DMS153 (cell line): ENCODE measurements at places on chromosomes 16 and 17.
A peak's percentile ranks its signal among the peaks of the same experiment; 100 is the strongest.

- no peak for DNase-seq
Measured at GRCh38 chr16:67430977-67431774, at the start of gene HSD11B2. Gene HSD11B2 (plus strand): TSS chr16:67431121. CDS start chr16:67431249, 128 bp downstream.

GRCh38 chr16:74738113-74738541, 36.5 kb downstream of the FA2H start:
- no peak for DNase-seq

GRCh38 chr17:82767041-82767754, 15.3 kb downstream of the TBCD start:
- no peak for DNase-seq

- peak; percentile 81 for DNase-seq
Measured at GRCh38 chr16:70438969-70439862, at the start of gene ST3GAL2. Gene ST3GAL2 (minus strand): TSS chr16:70439100. CDS start chr16:70398530, 40,570 bp downstream.

- no peak for DNase-seq
Measured at GRCh38 chr17:77437017-77437416, 296.2 kb downstream of the SEC14L1 start.

- DNase-seq = no peak
Measured at GRCh38 chr17:49588726-49589576, 13.3 kb downstream of the NXPH3 start.

DNA sequence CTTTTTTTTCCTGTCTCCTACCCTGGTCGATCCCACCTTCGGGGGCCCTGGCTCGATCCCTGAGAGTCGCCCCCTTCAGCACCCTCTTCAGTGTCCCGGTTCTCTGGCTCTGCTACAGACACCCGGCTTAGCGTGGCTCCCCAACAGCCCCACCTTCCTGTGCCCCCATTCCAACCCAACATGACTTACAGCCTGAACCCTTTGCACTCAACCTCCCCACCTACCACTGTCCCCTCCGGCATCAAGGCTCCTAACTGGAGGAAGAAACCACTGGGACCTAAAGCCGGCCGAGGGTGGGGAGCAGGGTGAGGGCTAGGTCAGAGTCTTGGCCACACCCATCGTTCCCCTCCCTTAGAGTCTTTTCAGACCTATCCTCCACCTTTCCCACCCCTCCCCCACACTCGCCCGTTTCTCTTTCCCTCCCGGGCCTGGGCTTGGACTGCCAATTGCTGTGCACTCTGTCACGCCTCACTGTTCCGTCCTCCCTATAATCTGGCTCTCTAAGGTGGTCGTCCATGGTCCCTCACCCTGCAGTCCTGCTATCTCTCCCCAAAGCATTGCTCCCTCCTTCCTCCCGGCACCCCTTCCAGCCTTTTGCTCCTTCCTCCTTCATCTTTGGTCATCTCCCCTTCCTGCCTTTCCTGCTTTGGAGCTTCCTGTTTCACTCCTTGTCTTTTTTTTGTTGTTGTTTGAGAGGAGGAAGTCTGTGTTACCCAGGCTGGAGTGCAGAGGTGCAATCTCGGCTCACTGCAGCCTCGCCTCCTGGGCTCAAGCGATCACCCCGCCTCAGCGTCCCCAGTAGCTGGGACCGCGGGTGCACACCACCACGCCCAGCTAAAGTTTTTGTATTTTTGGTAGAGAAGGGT, 890 bp upstream of the CLDN7 start:
- DNase-seq = no peak

- no peak for DNase-seq
Measured at GRCh38 chr16:53053967-53054669, 673 bp upstream of the CHD9 start.

DNA sequence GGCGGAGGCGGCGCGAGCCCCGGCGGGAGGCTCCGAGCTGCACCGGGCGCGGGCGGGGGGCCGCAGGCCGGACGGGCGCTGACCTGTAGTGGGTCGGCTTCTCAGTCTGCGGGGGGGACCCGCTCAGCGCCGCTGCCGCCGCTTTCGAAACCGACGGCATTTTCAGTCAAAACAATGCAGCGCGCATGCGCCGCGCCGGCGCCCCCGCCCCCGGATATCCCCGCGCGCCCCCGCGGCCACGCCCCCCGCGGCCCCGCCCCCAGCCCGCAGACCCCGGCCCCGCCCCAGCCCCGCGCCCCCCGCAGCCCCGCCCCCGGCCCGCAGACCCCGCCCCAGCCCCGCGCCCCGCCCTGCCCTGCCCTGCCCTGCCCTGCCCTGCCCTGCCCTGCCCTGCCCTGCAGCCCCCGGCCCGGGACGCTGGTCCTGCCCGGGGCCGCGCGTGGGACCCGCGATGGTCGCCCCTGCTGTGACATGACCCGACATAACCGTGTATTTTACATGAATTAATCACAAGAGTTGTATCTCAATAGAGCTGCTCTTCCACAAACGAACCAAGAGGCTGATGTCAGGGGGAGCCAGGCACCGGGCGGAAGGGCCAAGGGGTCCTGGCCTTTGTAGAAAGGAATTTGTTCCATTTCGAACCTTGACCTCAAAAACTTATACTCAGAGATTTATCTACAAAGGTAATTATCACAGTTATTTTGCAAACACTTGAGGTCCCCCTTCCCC, at the start of gene UNKL:
Gene UNKL, minus strand, starts transcription at position 173 of the 729 bp plus-strand sequence. Its CDS starts 13 bp downstream, at position 160.
- DNase-seq = no peak

GRCh38 chr16:52925143-52925542, 127.6 kb downstream of the CHD9NB start:
- DNase-seq = no peak

GRCh38 chr17:28466521-28467048, 6.9 kb upstream of the SLC13A2 start:
- DNase-seq = no peak

DNA sequence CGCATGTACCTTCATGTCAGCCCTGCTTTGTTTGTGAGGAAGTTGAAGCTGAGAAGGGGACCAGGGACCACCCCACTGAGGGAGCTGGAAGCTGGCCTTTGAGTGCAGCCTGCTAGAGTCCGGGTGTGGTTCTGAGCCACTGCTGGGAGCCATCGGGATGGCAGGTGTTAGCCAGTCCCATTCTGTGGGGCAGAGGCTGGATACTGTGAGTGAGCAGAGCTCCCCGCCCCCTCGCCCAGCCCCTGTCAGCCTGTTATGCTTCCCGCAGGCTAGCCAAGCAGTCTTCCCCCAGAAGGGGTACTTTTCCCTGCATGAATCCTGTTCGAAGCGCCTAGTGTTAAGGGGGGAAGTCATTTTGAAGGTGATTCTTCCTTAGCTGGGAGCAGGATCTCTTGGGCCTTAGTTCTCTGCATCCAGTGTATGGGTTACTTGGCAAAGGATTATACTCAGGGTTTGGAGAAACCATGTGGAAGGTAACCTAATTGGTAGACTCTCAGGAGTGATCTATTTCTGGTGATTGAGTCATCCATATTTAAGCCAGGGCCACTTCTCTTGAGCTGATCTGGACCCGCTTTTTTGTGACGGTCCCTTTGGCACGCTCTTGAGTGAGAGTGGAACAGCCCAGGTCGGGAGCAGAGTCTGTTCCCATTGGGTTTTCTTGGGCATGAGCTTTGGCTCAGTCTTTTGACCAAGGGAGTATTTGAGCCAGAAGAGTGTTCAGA, 23.8 kb downstream of the AKAP1 start:
- DNase-seq = no peak

DNA sequence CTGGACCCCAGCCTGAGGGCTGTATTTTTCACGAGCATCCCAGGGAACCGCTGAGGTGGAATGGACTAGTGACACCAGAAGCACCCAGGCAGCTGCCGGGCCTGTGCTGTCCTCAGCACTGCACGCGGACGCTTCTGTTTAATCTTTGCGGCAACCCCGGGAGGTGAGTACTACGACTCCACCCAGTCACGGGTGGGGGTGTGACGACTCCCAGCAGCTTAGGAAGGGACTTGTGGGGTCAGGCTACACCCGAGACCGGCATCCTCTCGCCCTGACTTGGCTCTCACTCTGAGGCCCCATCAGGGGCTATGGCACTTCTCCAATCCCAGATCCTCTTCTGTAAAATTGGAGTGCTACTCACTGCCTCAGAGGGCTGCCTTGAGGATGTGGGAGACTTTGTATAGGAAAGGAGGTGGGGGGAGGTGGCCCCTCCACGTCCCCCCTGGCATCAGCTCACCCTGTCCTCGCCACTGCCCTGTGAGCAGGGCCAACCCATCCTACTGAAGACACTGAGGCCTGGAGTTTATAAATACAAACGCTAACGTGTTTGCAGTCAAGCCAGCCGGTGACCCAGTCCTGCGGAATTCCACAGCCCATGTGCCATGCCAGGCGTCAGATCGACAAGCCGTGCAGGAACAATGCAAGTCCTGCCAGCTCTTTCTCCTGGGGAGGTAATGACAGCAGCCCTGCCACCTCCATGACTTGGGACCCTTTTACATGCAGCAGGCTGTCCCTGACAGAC, 44.4 kb downstream of the PPL start:
- DNase-seq = no peak

DNA sequence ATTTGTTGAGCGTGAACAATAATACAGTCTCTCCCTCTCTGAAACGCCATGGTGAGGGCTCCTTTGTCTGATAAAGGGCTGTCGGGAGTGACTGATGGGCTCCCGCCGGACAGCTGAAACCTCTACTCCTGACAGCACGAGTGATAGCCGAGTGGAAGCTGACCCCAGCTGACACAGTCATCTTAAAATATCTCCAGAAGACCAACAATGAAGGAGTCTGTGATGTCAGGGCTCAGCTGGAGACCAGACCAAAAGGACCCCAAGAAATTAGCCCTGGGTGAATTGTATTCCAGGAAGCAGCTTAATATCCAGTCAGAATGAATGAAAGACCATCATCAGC, 22.4 kb downstream of the CCDC182 start:
- no peak for DNase-seq

- no peak for DNase-seq
Measured at GRCh38 chr17:44972953-44973352, 4.8 kb upstream of the C1QL1 start.

DNA sequence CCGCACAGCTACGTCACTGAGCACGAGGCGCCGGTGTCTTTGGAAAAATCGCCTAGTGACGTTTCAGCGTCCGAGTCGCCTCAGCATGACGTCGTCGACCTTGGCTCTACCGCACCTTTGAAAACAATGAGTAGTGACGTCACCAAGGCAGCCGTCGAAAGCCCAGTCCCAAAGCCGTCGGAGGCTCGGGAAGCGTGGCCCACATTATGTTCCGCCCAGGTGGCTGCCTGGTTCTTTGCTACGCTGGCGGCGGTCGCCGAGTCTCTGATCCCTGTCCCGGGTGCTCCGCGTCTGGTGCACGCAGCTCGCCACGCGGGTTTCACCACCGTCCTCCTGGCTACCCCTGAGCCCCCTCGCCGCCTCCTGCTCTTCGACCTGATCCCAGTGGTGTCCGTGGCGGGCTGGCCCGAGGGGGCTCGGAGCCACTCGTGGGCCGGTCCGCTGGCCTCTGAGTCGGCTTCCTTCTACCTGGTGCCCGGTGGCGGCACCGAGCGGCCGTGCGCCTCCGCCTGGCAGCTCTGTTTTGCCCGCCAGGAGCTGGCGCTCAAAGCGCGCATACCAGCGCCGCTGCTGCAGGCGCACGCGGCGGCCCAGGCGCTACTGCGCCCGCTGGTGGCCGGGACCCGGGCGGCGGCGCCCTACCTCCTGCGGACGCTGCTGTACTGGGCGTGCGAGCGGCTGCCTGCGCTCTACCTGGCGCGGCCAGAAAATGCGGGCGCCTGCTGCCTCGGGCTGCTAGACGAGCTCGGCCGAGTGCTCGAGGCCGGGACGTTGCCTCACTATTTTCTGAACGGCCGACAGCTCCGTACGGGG, 1.5 kb downstream of the TMEM102 start:
- peak; percentile 73 for DNase-seq

DNA sequence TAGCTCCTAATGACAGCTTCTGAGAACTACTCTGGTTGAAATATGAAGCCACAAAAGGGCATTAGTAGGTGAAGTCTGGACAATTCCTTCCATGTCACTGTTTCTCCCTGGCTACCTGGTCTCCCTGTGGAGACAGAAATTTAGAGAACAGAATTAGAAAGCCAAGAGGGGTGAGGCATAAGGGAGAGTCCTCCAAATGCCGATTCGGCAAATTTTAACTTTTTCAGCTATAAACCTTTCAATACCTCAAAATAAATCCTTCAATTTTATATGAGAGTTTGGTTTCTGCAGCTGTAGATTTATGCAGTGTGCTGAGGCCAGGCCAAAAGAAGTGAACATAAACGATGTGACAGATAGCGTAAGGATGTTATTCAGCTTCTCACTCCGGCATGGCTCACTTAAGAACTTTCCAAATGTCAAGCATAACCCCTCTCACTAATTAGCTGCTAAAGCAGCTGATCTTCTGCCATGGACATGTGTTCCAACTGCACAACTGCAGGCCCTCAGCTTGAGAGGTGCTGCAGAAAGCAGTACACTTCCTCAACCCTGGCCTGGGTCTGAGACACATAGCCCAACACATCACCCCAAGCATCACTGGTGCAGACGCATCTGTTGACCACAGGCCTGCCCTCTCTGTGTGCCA, 247.9 kb upstream of the SOX9 start:
- DNase-seq = no peak

DNA sequence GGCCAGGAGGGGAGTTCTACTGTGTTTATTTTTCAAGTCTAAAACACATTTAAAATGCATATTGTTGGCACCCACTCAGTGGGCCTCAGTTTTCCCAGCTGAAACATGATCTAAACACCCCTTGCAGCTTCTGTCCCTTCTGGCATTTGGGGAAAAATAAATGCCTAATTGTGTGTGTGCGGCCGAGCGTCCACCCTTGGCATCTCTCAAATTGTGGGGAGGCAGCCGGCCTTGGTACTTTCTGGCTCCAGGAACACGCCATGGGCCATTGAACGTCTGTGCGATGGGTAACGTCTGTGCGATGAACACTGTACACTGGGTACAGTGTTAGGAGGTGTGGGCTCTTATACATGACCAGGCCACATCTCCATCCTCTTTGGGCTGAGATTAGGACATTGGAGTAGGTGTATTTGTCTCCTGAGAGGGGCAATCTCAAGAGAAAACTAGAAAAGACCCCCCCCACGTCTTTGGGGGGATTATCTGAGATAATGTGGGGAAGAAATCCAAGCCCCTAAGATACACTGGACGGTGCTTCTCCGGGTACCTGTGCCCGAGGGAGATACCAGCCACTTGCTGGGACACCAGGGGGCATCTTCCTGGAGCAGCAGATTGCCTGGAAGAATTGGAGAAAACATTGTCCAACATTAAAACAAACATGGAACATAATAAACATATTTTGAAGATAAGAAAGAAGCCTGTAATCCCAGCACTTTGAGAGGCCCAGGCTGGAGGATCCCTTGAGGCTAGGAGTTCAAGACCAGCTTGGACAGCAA, 54.9 kb downstream of the RAB11FIP4 start:
- DNase-seq = no peak

GRCh38 chr17:81719410-81720266, 7.6 kb downstream of the SLC25A10 start:
- no peak for DNase-seq

- no peak for DNase-seq
Measured at GRCh38 chr16:83305092-83305491, 502.7 kb upstream of the HSBP1 start.

- peak; percentile 71 for DNase-seq
Measured at GRCh38 chr16:70746040-70746707, 54.8 kb downstream of the VAC14 start.

DNA sequence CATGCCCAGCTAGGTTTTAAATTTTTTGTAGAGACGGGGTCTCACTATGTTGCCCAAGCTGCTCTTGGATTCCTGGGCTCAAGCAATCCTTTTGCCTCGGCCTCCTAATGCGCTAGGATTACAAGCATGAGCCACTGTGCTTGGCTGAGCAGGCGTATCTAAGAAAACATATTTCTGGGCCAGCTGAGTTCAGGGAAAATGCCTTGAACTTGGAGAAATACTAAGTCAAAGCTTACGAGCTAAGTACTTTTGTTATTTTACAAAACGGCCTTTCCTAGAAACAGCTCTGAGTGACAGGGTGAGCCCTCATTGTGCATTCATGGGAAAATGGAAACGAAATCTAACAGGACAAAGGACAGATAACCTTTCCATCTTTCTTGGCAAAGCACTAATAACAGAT, 24.7 kb downstream of the DNAI2 start:
- DNase-seq = no peak
